ENCODE measurements at places on chromosomes 7 and 10.

DNA sequence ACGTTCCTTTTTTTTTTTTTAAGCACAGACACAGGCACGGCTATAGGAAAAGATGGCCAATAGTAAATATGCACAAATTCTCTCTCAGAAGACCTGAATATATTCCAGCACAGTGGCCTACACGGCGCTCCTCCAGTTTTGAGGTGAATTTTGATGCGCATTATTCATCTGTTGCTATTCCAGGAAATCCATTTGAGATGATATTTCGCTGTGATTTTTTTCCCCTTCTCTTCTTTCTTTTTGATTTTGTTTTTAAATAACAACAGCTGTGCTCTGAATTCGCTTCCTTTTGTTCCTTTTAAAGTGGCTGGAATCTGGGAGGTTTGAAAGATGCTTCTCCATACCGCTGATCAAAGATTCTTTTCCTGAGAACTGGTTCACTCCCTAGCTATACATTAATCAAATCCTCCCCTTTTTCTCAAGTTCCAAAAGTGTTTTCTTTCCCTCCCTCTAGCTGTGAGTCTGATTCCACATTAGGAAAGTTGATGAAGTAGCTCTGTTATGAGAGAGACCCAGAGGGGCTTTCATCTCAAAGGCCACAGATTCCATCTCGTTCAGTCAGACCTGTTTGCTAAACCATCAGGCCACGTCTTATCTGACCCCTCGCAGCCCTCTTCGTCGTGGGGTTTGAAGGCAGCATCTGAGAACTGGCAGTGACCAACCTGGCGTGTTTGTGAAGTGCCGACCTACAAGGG, 602.7 kb upstream of the NRP1 start:
- DNase-seq, result no peak

- no peak for DNase-seq
Measured at GRCh38 chr7:151133986-151134742, 33.3 kb downstream of the GBX1 start.

GRCh38 chr10:74231375-74231774, 80.4 kb downstream of the ADK start:
- DNase-seq, result no peak

DNA sequence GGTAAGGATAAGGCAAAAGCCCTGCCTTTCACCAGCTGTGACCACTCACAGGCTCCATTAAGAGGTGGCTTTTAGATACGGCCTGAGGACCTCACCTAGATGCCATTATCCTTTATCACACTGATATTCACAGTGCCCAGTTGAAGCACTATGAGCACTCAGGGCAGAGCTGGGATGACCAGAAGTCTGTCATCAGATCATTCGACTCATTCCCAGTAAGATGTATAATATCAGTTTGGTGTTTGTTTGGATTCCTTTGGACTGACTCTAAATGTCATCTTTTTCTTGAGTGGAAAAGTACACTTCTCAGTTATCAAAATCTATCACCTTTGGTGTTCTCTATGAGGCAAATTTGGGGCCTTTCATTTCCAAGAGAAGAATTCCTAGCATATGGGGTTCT, 18.7 kb downstream of the CCDC136 start:
- peak; percentile 38 for DNase-seq

- DNase-seq, result no peak
Measured at GRCh38 chr10:10855151-10855581, 162.5 kb upstream of the CELF2 start.

DNA sequence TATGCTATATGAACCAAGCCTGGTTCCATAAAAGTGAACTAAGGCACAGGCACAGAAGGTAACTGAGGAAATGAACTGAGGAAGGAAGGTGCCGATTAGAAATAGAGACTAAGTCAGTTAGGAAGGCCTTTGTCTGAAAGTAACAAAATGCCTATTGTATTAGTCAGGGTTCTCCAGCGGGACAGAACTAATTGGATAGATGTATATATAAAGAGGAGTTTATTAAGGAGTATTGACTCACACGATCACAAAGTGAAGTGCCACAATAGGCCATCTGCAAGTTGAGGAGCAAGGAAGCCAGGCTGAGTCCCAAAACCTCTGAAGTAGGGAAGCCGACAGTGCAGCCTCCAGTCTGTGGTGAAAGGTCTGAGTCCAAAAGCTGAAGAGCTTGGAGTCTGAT, 13.9 kb upstream of the PLXNA4 start:
- DNase-seq, result no peak

DNA sequence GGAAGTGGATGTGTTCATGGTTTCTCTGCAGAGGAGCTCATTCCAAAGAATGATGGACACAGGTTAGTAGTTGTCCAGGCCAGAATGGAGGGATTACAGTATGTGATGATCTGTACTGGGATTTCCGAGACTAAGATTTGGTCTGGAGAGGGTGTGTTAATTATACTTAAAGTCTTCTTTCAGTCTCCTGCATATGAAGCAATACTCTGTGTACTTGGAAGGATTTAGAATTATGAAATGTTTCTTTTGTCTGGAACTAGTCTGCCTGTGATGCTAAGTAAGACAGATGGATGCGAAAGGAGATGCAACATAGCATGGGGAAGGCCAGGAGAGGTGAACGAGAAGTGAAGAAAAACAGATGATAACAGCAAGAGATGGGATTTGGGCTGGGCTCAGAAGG, 305.1 kb upstream of the LYZL1 start:
- no peak for DNase-seq

DNA sequence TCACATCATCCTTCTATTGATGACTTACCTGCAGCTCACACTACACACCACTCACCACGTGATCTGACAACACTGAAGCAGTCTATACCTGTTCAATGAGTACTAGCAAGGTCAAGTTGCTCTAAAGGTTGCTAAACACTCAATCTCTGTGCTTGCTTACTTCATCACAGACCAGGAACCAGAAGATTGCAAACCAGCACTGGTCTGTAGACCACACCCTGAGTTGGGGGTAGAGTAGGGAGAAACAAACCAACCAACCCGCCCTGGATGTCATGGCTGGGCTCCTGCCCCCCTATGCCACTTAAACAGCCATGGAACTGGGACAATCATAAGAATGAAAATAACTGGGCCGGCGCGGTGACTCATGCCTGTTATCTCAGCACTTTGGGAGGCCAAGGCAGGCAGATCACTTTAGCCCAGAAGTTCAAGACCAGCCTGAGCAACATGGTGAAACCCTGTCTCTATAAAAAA, 19.6 kb downstream of the DLG5 start:
- no peak for DNase-seq

DNA sequence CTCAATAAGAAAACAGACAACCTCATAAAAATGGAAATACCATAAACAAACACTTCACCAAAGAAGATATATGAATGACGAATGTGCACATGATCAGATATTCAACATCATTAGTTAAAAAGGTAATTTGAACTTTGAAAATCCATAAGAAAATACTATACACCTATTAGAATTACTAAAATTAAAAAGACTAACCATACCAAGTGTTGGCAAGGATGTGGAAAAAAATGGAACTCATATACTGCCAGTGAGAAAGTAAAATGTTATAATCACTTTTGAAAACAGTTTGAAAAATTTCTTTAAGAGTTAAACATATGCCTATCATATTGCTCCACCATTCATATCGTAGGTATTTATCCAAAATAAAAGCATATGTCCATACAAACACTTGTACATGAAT, 37.1 kb downstream of the EBLN1 start:
- DNase-seq, result no peak

- DNase-seq, result no peak
Measured at GRCh38 chr10:126568809-126569385, 101.6 kb downstream of the C10orf90 start.

- no peak for DNase-seq
Measured at GRCh38 chr7:127710635-127711034, 58.6 kb downstream of the SND1 start.

GRCh38 chr7:128888756-128889095, 21.8 kb downstream of the KCP start:
- DNase-seq, result no peak

- DNase-seq, result no peak
Measured at GRCh38 chr10:85222300-85222699, 893.9 kb downstream of the CCSER2 start.

GRCh38 chr7:11650030-11650429, 182.0 kb downstream of the THSD7A start:
- no peak for DNase-seq

DNA sequence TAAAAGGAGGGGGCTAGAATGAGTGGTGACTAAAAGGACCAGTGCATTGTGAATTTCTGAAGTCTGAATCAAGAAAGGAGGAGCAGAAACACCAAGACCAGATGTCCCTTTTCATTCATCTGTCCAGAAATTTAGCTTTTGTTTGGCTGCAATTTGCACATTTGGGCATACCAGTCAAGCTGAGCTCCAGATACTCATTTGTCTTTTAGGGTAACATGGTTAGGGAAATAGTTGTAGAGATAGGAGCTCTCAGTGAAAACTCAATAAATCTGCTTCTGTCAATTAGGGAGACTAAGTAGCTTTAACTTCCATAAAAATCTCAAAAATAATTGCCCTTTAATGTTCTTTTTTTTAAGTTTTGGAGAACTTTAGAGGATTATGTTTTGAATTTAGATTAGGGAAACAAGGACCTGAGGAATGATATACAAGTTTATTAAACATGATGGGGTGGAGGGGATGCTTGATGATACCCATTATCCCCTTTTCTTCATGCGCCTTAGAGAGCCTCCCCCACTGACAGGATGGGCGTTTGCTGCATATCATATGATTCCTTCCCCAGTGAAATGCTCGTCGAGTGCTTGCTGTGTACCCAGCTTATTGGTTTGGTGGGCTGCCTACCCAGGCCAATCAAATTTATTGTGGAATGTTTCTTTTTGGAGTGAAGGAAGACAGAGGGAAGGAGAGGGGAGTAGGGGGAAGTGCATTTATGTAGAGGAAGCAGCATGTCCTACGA, 50.7 kb upstream of the RPA3 start:
- no peak for DNase-seq

GRCh38 chr7:18421297-18422002, 74.1 kb upstream of the HDAC9 start:
- DNase-seq, result no peak

DNA sequence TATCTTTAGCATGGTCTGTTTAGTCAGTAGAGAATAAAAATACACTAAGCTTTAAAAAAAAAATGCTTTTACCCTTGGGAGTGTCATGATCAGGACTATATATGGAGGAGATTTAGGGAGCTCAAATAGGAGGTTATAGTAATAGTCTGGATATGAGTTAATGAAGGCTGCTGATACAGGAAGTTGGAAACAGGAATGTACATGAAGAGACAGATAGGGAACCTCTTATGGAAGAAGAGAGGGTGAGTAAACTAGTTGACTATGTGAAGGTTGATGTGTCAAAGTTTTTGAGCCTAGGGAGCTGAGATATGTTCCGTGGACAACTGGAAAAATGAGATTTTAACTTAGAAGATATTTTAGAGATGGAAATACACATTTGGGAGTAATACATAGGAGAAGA, 472.0 kb upstream of the FZD8 start:
- DNase-seq, result no peak

DNA sequence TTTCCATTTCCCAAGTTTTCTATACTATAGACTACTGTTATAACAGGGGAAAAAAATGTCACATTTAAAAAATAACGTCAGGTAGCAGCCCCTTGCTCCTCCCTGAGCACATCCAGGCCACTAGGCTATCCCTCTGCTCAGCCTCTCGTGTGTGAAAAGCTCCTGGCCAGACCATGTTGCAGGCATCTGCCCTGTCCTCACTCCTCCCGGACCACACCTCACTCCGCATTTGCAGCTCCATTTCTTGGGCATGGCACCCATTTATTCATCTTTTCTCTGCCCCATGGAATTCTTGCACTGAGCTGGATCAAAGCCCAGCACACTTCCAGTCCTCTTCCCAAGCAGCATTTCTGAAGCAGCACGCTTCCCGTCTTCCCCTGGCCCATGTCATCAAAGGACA, 1.4 kb upstream of the GDF2 start:
- no peak for DNase-seq

DNA sequence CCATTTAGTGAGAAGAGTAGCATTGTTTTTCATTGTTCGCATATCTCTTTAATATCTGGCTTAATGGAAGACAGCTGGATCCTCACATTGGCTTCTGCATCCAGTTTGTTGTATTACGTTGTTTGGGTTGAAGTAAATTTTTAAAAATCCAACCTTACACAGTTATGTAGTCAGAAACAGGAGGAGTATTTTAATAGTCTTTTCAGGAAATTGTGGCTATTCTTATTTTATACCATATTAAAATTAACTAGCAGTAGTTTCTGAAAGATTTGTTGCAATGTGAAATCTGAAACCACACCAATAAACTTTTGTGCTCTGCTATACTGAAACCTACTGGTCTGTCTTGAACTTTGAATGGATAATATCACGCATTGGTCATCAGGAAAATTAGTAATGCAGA, 27.9 kb downstream of the MYPN start:
- DNase-seq, result peak; percentile 16

DNA sequence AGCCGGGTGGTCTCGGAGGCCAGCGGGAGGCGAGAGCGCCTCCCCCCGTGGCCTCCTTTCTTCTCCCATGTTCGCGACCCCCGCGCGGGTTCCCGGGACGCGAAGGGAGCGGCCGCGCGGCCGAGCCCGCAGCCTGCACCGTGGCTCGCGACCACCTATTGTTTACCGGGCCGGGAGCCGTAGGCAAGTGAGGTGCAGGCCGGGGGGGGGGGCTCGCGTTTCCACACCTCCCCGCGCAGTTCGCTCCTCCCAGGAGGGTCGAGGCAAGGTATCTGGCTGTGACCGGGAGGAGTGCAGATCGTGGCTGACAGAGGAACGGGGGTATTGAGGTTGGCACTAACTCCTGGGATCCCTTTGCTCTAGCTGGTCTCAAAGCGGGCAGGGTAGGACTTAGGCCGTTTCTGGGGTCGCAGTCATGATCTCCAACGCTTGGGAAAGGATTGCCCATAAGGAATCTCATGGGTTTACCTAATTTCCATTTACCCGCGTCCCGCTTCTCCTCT, 734 bp downstream of the PTPN12 start:
- peak; percentile 25 for DNase-seq

GRCh38 chr7:155832581-155832981, 20.3 kb upstream of the SHH start:
- DNase-seq, result no peak

- peak; percentile 39 for DNase-seq
Measured at GRCh38 chr10:27601503-27601902, 97.4 kb downstream of the RAB18 start.

- DNase-seq, result peak; percentile 59
Measured at GRCh38 chr7:19144661-19145433, at the start of gene FERD3L. Gene FERD3L (minus strand): TSS chr7:19145421. CDS start chr7:19145362, 59 bp downstream.

- DNase-seq, result no peak
Measured at GRCh38 chr10:61763778-61764177, 101.0 kb downstream of the CABCOCO1 start.

- DNase-seq, result no peak
Measured at GRCh38 chr7:157097569-157097968, 41.2 kb upstream of the UBE3C start.

DNA sequence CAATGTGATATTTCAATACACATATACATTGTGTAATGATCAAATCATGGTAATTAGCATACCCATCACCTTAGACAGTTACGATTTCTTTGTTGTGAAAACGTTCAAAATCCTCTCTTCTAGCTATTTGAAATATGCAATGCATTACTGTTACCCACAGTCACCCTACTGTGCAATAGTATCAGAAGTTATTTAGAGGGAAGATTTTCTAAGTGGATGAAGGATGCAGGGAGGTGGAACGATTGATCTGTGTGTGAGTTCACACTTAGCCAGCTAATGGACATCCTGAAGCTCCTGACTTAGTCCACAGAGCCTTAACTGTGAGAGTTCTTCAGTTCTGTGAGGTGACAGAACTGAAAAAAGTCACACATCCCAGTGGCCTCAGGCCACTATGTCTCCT, 97.2 kb upstream of the LAMB4 start:
- DNase-seq, result no peak

Data from AG20443 (cell line).